ENCODE measurements at places on chromosomes 13 and 19. TPM values are rescaled to one million over a fixed set of nuclear protein-coding genes. Genes with fewer than 3 reads are reported as not detected.

DNA sequence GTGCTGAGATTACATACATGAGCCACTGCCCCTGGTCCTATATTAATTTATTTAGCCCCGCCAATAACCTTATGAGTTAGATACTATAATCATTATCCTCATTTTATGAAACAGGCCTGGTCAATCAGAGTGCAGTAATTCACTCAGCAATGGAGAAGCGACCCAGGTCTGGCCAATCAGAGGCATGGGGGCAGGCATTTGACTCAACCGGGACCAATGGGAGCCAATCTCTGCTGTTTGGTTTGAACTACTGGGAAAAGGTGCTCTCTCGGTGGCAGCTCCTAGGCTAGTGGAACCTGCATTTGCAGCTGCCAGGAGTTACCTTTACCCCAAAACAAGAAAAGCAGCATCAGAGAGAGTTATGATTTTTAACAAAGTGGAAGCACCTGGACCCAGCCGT, 6.6 kb downstream of the SIRT2 start:
- no peak for DNase-seq

GRCh38 chr19:11887611-11888531, at the start of gene ZNF69:
Gene ZNF69 (plus strand): TSS chr19:11887782. CDS start chr19:11887924, 142 bp downstream.
- no peak for DNase-seq

GRCh38 chr13:93147946-93148345, 78.7 kb upstream of the GPC6 start:
- peak; percentile 50 for DNase-seq

- DNase-seq, result no peak
Observed at GRCh38 chr19:49020342-49020741, 3.5 kb upstream of the LHB start.

- DNase-seq, result no peak
Observed at GRCh38 chr13:21834521-21834920, 163.6 kb downstream of the FGF9 start.

DNA sequence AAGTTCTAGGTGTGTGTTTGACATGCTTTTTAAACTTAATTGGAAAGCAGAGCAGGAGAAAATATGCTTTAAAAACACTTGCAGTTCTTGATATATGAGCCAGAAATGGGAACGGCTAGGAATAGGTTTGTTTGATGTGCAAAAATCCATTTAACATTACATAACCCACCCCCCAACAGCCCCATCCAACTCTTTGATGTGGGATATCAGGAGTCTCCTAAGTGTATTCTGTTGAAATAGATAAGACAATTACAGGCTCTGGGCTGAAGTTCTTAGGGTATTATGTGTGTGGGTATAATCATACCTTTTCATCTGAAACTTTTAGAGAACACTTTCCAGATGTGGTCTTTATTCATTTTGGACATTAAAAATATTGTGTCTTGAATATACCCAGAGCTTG, 240.4 kb upstream of the CSNK1A1L start:
- no peak for DNase-seq

GRCh38 chr19:19192910-19193423, 909 bp downstream of the RFXANK start:
- DNase-seq, result no peak

- DNase-seq, result peak; percentile 25
Observed at GRCh38 chr19:6801485-6802086, 29.1 kb downstream of the VAV1 start.

DNA sequence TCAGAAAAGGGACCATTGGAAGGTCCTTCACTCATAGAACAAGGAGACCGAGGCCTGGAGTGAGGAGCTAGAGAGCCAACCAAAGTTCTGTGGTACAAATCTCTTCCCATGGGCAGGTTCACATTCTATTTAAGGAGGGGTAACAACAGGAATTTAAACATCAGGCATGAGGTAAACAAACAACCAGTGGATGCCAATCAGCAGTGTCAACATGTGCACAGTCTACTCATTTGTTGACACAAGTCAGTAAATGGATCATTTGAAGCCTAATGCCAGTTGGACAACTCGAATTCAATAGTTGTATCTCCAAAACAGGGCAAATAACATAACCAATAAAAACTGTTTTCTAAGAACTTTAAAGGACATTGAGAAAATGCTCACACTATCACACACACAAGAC, 6.3 kb upstream of the DOCK9 start:
- DNase-seq, result no peak

- no peak for DNase-seq
Observed at GRCh38 chr13:36190771-36191170, 23.6 kb downstream of the SOHLH2 start.

DNA sequence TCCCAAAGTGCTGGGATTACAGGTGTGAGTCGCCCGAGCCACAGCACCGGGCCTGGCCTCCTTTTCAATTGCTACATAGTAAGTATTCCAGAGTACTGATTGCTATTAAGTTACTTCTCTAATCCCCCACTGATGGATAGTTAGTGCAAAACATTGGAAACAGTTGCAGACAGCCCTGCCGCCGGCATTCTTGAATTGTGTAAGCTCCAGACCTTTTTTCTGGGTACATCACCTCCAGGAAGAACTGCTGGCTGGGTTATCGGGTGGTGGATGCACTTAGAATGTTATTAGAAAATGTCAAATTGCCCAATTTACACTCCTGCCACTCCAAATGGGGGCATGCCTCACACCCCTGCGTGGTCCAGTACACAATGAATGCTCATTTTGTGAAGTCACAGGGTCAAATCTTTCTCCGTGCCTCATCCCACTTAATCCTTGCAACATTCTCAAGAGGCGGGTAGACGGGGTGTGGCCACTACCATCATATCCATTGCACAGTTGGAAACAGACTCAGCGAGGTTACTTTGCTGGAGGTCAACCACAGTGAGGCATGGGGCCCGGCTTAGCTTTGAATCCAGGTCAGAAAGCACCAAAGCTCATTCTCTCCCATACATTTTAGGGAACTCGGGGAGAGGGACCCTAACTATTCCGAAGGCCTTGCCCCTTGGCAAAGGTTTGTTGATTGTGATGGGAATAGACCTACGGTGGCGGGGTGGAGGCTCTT, 1.0 kb upstream of the KDM4B start:
- peak; percentile 45 for DNase-seq

GRCh38 chr13:85419611-85420010, 379.6 kb downstream of the SLITRK6 start:
- DNase-seq, result no peak

- DNase-seq, result no peak
Observed at GRCh38 chr13:99296398-99296797, 10.8 kb downstream of the GPR183 start.

- DNase-seq, result no peak
Observed at GRCh38 chr13:52024481-52024880, at the start of gene UTP14C. Gene UTP14C (plus strand): TSS chr13:52024691. CDS start chr13:52028805, 4,114 bp downstream.

DNA sequence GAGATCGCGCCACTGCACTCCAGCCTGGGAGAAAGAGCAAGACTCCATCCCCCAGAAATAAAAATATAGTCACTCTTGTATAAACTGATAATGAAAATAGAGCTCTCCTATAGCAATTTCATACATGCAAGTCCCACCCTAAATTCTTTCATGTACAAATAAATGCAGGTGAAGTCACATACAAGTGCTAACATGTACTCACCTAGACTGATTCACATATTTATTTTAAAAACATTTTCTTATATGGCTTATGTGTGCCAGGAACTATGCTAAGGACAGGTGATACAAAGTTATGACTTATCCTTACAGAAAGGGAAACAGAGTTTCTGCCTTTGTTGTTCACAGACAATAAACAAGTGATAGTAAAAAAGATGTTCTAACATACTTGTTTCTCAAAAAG, 32.0 kb downstream of the USP12 start:
- DNase-seq, result no peak

DNA sequence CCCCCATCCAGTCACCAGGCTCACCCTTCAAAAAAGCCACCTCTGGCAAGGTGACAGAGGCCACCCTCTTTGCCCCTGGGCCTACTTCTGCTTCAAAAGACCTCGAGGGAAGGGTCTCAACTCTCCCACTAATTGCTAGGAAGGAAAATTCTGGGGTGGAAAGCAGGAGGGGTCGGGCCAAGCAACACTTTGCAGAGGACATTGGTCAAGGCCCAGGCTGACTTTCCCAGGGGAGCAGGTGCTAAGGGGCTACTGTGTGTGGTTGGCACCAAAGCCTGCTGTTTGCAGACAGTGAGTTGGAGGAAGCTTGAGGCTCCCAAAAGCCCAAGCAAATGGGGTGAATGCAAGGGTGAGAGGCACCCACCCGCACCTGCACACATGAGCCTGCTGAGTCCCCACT, 28.6 kb upstream of the VSTM2B start:
- DNase-seq, result no peak

DNA sequence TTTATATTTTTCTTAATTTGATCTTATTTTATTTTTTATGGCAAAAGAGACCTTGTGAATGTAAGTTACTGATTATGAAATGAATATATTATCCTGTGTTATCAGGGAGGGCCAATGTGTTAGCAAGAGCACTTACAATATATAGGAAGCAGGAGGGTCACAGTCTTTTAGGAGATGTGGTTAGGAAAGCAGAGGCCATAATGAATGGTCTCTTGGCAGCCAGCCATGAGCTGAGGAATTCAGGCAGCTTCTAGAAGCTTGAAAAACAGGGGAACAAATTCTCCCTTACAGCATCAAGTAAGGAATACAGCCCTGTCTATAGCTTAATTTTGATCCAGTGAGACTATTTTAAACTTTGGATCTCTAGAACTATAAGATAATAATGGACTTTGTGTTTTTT, 2374.6 kb downstream of the PCDH9 start:
- DNase-seq, result peak; percentile 0

GRCh38 chr19:44649578-44650145, 6.0 kb downstream of the PVR start:
- no peak for DNase-seq

DNA sequence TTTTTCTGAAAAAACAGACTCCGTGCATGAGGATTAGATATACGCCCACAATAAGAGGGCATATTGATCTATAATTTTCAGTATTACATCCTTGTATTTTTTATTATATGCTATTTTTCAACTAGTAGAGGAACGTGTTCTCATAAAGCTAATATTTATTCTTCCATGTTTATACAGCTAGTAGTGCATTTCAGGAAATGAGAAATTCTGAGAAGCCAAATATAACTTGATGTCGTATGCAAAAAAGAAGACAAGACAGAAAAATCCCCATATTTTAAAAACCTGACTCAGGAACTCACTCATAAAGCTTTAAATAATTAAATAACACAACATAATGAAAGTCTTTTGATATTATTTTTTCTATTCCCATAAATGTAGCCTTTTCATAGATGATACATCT, 308.6 kb downstream of the ENOX1 start:
- DNase-seq, result no peak

- DNase-seq, result no peak
Observed at GRCh38 chr19:23343434-23344010, 51.7 kb downstream of the ZNF91 start.

DNA sequence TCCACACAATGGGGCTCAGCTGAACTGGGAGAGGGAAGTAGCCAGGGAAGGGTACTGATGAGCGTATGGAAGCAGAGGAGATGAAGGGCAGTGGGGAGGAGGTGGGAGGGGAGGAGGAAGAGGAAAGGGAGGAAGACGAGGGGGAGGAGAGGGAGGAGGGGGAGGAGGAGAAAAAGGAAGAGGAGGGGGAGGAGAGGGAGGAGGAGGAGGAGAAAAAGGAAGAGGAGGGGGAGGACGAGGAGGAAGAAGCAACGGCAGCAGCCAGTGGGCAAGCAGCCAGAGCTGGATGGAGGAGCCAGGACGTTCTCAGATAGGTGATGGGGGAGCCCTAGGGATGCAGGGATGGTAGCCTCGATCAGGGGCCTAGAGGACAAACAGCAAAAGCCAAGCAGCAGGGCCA, 5.6 kb downstream of the CERS4 start:
- no peak for DNase-seq

- no peak for DNase-seq
Observed at GRCh38 chr13:104766319-104766718, 1700.1 kb upstream of the SLC10A2 start.

DNA sequence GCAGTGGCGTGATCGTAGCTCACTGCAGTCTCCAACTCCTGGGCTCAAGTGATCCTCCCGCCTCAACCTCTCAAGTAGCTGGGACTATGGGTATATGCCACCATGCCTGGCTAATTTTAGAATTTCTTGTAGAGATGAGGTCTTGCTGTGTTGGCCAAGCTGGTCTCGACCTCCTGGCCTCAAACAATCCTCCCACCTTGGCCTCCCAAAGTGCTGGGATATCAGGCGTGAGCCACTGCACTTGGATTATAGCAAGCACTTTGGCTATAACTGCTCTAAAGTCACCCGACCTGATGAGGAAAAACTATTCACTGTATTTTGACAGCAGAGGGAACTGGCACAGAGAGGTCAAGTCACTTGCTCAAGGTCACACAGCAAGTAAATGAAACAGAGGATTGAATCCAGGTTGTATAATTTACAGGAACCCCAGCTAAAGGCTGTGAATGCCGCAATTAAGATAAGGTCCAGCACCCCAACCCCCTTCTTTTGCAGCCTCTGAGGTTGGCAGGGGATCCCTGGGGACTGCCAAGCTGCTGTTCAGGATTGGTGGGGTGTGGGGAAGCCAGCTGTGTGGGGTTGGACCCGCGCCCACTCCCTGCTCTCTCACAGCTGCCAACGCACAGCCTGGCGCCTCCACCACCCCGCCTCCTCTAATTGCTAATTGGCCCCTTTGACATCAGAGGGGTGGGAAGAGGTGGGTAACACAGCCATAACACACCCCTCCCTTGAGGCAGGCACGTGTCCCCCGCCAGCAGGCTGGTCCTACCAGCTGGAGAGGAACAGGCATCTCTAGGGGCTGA, 6.0 kb downstream of the TMIGD2 start:
- DNase-seq, result no peak

- no peak for DNase-seq
Observed at GRCh38 chr13:99470027-99470426, 31.2 kb upstream of the TM9SF2 start.

GRCh38 chr19:36256853-36257519, 42.1 kb downstream of the ZNF146 start:
- no peak for DNase-seq

- peak; percentile 58 for DNase-seq
Observed at GRCh38 chr13:45393941-45394570, 24.1 kb downstream of the SLC25A30 start.

DNA sequence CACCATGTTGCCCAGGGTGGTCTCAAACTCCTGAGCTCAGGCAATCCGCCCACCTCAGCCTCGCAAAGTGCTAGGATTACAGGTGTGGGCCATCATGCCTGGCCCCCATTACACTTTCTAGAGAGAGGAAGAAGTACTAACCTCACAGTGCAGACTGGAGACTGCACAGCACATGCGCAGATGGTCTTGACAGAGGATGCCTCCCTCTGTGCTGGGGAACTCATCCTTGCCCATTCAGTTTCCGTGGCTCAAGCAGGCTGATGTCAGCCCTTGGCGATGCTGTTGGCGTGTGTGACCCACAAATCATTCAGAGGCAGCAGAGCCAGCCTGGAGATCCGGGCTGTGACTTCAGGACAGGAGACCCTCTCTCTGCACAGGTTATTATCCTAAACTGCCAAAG, 14.6 kb upstream of the FFAR2 start:
- no peak for DNase-seq

- DNase-seq, result no peak
Observed at GRCh38 chr19:49894011-49894664, 2.5 kb downstream of the IL4I1 start.

GRCh38 chr13:108268466-108269112, 929 bp upstream of the TNFSF13B start:
- no peak for DNase-seq

The KLK12 gene
- total RNA-seq, result not detected

The FGF22 gene
- total RNA-seq, result not detected

The LRRC8E gene
- total RNA-seq, result 30.8 TPM

The KLK13 gene
- total RNA-seq, result not detected

The KIR2DL1 gene
- total RNA-seq, result not detected

The MUC16 gene
- 0.02 TPM for total RNA-seq

The ZSCAN5B gene
- total RNA-seq, result not detected

The ZNF562 gene
- 47.7 TPM for total RNA-seq

The RUBCNL gene
- 0.29 TPM for total RNA-seq

The ZNF699 gene
- total RNA-seq, result 13.8 TPM
